Stimulated activated CD4-positive, alpha-beta T cell treated with anti-CD3 and anti-CD28 coated beads, Interleukin-15, amount 100 ng/mL, for 1 hour (primary cell): ENCODE measurements at places on chromosomes 1 and 21.

DNA sequence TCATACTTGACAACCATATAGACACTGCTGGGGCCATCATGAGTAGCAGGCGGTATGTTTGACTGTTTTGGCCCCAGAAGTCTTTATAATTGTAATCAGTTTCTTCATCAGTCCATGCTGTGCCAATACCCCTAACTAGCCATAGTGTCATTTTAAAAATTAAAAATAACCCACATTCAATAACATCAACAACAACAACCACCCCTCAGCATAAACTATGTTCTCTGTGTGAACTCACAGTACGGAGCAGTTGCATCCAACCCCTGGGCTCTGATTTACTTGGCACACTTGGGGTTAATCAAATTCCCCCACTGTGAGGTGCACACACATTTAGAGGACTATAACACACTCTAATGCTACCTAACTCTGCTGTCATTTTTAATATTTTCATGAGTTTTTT, 553.7 kb downstream of the USP25 start:
- no peak for DNase-seq

DNA sequence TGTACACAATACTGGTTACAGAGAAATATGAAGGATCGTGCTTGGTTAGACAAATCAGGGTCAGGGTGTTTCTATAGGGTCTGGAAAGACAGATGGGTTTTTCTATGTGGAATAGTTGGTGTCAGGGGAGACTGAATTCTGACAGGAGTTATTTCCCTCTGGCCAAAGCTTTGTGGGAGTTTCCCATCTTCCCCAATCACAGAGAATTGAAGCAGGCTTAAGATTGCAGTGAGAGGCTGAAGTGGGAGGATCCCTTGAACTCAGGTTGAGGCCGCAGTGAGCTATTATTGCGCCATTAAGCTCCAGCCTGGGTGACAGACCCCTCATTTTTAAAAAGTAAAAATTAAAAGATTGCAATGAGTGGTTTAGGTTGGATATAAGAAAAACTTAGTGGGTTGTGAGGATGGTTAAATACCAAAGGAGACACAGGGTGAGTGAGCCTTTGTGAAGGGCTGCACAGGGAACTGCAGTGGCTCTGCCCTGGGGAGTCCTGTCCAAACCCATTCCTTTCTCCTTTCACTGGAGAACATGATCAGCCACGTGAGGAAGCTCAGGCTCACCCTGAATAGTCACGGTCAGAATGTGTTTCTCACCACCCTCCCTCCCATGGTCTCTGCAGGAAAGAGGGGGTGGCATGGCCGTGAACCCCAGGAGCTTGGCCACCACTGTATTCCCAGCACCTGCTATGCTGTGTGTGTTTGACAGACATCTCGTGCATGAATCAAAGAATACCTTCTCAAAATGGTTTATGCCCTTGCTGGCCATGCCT, 101.2 kb downstream of the INTS7 start:
- no peak for DNase-seq

- DNase-seq: no peak
These were observed 44.1 kb upstream of the ATP5PO start for GRCh38 chr21:33959680-33960079.

- no peak for DNase-seq
These were observed 1.7 kb downstream of the ISG15 start for GRCh38 chr1:1014799-1015681.

- DNase-seq: no peak
These were observed 28.3 kb upstream of the VASH2 start for GRCh38 chr1:212922016-212922415.

DNA sequence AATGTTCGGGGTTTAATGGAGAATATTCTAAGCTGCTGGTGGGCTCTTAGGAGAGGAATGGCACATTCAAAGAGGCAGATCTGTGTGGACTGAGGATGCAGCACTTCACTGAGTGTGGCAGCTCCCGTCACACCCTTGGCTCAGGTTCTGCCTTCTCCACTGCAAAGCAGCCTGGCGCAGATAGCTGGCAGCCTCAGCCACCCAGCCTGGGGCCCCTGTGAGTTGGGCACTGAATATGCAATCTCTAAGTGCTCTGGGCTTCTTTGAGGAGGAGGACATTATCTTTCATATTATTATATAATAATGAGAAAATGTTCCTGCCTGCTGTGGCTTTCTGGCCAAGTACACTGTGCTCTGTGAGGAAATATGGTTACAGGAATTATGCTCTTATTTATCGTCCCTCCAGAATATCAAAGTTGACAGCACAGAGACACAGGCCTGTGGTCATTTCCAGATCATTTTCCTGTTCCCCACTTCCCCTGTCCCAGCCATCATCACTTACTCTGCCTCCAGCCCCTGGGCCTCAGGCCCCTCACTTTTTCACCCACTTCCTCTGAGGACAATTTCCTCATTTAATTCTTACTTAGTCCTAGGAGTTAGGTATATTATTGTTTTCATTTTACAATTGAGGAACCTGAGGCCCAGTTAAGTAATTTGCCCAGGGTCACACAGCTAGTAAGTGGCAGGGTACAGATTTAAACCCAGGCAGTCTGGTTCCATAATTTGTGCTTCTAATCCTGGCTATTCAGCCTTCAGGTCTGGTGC, 53.6 kb downstream of the MAB21L3 start:
- DNase-seq: no peak

- no peak for DNase-seq
These were observed 92.9 kb upstream of the SOD1 start for GRCh38 chr21:31566611-31567010.

DNA sequence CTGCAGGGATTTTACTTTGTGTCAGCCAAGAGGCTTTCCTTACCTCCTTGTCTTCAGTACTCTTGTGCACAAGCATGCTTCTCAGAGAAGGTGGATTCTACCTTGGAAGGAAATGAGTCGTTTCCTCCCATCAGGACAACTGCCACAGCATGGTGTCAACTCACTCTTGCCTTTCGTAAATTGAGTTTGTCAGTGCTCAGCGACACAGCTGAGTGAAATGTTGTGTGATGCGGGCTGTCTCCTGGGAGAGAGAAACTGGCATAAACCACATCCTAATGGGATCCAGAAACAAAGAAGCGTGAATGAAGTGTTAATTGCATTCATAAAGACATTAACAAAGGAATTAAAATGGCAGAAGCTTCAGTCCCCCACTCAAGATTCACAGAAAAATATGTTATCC, 51.5 kb upstream of the SLC22A15 start:
- no peak for DNase-seq

- DNase-seq: no peak
These were observed 189.0 kb downstream of the NFIA start for GRCh38 chr1:61271412-61271789.

GRCh38 chr1:52588535-52588934, 13.6 kb upstream of the GPX7 start:
- no peak for DNase-seq

DNA sequence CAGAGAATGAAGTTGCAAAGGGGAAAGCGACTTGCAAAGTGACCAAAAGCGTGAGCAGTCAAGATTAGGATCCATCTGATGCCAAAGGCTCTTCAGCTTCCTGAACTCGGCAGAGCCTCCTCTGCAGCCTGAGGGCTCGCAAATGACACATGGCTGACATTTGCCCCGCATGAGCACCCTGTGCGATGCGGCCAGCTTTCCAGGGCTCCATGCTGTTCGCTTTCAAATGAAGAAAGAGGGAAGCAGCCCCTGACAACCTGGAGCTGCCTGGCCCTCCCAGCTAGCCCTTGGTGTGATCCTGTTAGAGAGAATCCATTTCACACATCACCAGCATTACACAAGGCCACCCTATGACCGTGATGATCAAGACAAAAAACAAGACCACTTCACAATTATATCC, 20.2 kb upstream of the FAM131C start:
- DNase-seq: no peak

DNA sequence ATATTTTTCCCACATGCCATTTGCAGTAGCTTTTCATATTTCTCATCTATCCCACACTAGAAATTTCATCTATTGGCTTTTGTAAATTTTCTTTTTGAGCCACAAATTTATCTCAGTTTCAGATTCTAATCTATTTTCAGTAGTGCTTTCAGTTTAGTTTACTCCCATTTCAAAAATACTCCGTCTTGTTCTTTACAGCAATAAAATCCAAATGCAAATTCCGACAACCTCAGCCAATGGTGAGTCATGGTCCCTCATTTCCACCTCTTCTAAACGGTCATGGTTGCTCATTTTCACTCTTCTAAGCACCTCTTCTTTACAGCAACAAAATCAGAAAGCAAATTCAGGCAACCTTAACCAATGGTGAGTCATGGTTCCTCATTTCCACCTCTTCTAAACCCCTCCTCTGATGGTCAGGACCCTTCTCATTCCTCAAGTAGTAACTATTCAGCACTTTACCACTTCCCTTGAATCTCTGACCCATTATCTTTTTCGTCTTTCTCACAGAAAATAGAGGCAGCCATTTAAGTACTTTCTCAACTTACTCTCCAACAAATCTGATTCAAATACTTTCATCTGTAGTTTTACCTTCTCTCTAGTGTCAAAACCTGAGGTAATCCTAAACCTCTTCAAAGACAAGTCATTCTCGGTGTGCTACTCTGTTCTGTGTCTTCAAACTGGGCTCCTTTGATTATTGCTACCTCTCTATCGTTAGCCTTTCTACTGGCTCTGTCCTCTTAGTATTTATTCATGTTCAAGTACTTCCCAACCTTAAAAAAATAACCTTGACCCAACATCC, 34.4 kb downstream of the C21orf91 start:
- DNase-seq: no peak

- DNase-seq: no peak
These were observed 198.7 kb downstream of the ZC3H11B start for GRCh38 chr1:219414250-219414649.

- DNase-seq: no peak
These were observed 46.1 kb downstream of the RAVER2 start for GRCh38 chr1:64790832-64791487.

DNA sequence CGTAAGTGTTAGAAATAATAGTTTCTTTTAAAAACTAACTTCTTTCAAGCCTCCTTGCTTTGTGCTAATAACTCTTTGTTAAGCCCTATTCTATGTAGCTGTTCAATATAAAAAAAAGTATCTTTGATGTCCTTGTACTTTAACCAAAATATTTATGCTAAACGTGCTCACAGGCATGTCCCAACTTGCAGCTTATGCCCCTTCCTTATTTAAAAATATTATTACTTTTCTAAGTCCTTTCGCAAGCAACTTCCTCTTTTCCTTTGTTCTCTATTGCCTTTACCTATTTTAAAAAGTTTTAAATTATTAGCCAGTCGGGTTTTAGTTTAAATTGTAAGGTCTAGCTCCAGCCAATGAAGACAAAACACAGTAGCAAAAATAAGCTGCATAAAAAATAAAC, 43.4 kb upstream of the NBPF3 start:
- DNase-seq: no peak

GRCh38 chr1:63046539-63046938, 262.6 kb downstream of the ATG4C start:
- no peak for DNase-seq

GRCh38 chr21:46221664-46222435, 6.7 kb downstream of the LSS start:
- DNase-seq: no peak

DNA sequence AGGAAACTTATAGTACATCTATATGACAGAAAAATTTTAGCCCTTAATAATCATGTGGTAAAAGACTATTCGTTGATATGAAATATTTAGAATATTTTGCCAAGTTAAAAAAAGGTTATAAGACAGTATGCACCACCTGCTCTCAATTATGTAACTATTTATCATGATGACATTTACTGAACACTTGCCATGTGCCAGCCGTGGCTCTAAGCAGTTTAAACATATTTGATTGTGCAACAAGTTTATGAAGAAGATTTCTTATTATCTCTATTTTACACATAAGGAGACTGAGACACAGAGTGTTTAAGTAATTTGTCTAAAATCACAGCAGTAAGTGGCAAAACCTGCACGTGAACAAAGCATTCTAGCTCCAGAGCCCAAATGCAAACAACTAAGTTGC, 199.3 kb upstream of the JUN start:
- DNase-seq: no peak

DNA sequence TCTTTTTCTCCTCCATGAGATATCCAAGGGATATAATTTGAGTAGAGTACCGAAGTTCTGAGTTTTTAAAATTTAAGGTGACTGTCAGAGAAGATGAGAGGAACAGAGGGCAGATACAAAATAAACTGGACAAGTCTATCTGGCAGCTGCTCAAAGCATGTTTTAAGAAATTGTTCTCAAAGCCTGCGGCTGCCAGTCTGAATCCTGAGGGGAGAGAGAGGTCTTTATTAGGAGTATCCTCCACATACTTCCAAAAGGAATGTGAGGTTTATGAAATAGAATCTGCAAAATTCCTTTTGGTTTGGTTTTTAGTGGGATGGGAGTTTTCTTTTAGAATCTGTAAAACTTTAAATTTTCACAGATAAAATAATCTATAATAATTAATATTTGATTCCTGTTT, 41.3 kb downstream of the TTC13 start:
- no peak for DNase-seq

DNA sequence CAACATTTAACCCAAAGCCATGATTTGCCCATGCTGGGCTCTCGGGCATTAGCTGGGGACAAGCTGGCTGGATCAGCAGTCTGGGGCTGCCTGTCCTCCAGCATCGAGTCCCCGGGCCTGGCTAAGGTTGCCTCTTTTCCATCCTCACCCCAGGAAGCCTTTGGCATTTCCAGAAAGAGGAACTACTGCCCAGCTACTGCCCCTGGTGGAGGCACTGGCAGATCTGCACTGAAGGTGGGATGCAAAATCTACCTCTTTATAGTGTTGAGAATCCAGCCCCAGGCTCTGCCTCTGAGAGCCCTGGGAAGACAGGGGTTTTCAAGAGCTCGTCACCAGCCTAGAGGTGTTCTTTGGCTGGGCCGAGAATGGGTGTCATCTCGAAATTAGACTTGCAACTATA, 635.9 kb downstream of the MATN1 start:
- no peak for DNase-seq

GRCh38 chr1:94609619-94610018, 68.1 kb upstream of the F3 start:
- no peak for DNase-seq

- no peak for DNase-seq
These were observed 213.7 kb downstream of the FOXD2 start for GRCh38 chr1:47651311-47652089.

- DNase-seq: no peak
These were observed 29.1 kb upstream of the TRABD2B start for GRCh38 chr1:48026275-48026674.

- no peak for DNase-seq
These were observed 6.8 kb downstream of the RGS5 start for GRCh38 chr1:163195728-163196448.

DNA sequence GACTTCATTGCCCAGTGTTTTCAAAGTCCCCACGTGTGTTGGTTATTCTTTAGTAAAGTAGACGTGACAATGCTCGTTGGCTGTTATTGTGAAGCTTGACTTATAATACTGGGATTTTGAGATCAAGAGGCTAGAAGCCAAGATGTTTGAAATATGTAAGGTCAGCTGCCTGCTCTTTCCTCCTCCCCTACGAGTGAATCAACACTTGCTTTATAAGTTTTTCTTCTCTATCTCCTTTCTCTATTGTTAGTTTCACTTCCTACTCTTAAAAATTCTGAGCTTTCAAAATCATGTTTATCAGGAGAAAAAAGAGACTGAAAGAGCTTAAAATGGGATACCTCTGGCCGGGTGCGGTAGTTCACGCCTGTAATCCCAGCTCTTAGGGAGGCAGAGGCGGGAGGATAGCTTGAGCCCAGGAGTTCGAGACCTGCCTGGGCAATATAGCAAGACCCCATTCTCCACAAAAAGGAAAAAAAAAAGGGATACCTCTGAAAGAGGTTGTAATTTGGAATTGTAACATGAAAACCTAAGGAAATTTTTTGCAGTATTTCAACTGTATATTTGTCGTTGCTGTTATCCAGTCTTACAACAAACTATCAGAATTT, 72.0 kb downstream of the EPB41 start:
- no peak for DNase-seq
